ENCODE measurements at places on chromosomes 5 and 9.

DNA sequence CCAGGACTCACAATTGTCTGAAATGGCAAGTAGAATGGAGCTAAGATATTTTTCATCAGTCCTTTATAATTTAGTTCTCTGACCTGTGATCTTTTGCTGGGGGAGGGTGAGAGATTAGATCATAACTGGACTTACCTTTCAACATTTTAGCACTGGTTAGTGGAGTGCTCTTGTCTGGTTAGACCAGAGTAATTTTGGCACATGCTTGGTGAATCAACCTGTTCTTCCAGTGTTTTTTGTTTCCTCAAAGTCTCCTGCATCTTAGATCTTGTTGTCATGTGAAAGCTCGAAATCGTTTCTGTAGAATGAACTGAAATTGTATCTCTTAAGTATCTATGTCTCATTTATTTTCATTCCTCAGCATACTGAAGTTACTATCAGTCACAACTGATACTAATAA, 122.4 kb downstream of the TLE4 start:
- no peak for DNase-seq

GRCh38 chr5:35149041-35149440, 81.2 kb downstream of the PRLR start:
- no peak for DNase-seq

DNA sequence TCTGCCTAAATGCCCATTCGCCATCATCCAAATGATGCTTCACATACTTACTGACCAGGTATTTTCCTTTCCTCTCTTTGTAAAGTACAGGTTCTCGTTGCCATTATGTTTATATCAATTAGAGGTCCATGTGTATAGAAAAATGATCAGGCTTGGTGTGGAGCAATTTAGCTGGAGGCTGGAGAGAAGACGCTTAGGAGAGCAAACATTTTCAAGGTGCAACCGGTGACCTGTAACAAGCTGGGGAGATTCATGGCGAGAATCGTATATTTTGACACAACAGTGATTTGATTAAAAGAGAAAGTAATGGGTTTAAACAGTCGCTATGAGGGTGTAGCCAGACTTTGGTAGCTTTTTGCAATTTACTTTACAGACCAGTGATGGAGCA, 170.9 kb upstream of the TBCA start:
- DNase-seq: no peak

DNA sequence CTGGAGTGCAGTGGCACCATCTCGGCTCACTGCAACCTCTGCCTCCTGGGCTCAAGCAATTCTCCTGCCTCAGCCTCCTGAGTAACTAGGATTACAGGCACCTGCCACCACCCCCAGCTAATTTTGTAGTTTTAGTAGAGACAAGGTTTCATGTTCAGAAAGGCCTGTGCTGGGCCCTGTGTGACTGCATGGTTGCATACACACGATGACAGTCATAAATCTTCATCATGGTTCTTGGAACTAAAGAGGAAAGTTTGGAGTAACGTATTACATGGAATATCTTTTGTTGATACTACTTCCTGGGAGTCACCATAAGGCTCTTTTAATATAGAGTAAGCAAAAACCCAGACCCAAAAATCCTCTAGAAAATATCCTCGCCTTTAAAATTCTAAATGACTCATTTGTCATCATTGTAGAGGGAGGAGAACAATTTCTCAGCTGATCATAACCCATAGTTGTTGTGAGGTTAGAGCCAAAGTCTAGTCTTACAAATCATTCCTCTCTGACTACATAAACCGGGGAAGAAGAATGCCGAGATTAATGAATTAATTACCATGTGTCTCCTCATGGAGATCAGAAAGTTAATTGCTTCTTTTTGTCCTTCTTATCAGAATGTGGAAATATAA, 47.0 kb downstream of the KLF9 start:
- no peak for DNase-seq

- no peak for DNase-seq
Observed at GRCh38 chr5:56671571-56671970, 143.8 kb upstream of the MAP3K1 start.

GRCh38 chr5:32004404-32004803, 169.7 kb downstream of the GOLPH3 start:
- DNase-seq: no peak

DNA sequence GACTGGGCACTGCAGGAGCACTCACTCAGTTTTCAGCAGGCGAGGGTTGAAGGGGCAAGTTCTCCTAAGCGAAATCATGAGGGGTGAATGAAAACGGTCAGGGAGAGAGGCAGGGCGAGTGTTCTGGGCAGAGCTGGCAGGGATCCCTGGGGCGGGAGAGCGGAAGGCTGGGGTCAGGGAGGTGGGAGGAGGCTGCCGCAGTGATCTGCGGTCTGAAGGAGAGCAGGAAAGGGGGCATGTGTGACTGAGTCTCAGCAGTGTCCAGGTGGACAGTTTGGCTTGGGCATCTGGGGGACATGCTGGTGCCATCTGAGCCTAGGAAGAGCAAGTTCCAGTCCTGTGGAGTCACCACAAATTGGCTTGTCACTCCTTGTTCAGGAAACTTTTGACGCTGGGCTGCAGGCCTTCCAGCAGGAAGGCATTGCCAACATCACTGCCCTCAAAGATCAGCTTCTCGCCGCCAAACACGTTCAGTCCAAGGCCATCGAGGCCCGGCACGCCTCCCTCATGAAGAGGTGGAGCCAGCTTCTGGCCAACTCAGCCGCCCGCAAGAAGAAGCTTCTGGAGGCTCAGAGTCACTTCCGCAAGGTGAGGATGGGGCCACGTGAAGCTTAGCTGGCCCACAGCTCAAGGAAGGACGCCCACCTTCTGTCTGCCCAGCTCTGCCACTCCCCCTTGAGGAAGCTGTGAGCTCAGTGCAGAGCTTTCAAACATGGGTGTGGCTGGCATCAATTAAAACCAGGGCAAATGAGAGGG, 31.1 kb downstream of the DYNC2I2 start:
- no peak for DNase-seq

DNA sequence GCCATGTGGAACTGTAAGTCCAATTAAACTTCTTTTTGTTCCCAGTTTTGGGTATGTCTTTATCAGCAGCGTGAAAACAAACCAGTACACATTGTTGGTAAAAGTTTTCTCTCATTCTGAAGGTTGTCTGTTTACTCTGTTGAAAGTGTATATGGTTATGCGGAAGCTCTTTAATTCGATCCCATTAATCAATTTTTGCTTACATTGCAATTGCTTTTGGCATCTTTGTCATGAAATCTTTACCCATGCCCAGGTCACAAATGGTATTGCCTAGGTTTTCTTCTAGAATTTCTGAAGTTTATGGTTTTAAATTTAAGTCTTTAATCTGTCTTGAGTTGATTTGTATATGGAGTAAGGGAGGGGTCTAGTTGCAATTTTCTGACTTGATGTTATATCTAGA, 1901.9 kb downstream of the MAT2B start:
- no peak for DNase-seq

- no peak for DNase-seq
Observed at GRCh38 chr9:38020151-38021076, 48.6 kb downstream of the SHB start.

DNA sequence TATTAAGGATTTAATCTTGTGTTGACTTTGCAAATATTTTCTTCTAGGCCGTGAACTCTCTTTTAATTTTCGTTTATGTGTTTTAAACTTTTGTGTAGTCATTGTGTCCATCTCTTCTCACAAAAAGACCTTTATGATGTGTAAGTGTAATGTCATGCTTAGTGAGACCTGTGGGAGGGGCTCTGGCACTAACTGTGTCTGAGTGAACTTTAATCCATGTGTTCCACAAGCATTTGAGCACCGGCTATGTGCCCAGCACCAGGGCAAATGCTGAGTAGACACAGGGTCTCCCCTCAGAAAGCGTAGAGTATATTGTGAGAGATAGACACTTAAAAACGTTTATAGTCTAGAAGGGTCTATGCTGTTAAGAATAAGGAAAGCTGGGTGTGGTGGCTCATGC, 272.6 kb upstream of the TUT7 start:
- no peak for DNase-seq

DNA sequence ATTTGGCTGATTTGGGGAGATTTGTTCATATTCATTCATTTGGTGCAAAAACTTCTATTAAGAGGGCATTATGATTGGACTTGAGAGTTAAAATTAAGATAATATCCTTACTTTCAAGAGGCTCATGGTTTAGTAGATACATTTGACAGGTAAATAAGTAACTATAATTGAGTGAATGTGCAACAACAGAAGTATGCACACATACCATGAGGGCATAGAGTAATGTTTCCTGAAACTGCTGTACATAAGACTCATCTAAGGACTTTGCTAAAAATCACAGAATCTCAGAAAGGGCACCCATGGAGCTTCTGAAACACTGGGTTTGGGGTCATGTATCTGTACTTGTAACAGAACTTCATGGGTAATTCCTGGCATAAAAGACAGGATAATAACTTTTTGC, 70.1 kb upstream of the PPP2R2B start:
- no peak for DNase-seq

DNA sequence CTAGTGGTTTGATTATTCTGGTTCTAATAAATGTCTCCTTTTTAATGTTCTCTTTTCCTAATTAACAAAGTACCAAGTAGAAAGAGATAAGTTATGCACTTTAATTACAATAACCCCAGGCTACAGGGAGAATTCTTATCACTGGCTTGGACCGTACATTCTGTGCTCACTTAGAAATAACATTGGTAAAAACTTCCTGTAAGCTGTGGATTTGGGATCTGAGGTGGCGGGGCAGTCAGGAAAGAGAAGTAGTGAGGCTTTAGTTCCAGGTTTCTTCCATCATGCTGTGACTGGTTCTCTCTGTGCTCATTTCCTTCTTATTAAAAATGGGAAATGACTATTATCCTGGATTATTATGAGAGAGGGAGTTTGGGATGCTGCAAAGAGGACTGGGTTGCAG, 142.0 kb downstream of the EGFLAM start:
- no peak for DNase-seq

GRCh38 chr9:137030538-137031527, 1.1 kb downstream of the FUT7 start:
- DNase-seq: peak; percentile 52

DNA sequence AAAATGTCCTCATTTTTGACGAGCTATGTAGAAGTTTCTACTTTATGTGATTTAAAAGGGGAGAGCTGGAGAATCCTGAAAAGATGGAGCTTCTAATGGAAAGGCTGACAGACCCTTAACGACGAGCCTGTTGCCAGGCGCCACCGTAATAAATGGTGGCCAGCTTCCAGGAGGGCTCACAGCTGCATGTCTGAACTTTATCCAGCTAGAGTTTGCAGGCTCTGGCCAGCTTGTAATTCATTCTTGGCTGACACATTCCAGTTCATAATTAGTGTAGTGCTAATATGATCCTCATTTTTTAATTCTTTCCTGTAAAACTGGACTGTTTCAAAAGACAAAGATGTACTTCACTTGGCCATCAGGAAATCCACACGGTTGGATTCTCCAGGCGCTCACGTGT, 246.7 kb downstream of the GAS1 start:
- no peak for DNase-seq

- DNase-seq: peak; percentile 4
Observed at GRCh38 chr9:111720174-111720573, 58.8 kb downstream of the GNG10 start.

DNA sequence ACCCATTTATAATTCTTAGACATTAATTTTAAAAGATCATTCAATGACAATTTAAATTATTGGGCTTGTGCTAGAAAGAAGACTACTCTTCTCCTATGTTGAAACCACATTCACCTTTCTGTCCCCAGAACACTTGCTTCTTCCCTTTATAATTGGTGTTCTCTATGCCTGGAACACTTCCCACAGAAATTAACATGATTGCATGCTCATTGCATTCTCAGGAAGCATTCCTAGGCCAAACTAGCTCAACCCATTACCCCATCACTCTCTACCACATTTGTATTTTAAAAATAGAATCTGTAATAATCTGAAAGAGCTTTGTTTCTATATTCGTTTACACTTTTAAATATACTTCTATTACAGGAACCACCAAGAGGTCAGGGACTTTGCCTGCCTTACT, 184.7 kb downstream of the MEF2C start:
- no peak for DNase-seq

DNA sequence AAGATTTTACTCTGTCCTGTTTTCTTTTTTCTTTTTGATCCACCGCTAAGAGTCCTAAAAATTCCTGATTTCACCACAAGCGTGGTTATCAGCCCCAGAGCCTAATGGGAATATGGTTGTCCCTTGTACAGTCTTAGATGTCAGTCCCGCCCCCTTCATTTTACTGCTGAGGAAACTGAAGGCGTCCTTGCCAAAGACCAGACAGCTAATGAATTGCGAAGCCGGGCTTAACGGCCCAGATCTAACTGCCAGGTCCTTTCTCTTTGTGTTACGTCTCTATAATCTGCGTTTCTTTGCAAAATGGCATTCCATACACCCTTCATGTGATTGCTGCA, 497 bp downstream of the NSA2 start:
- DNase-seq: peak; percentile 31

DNA sequence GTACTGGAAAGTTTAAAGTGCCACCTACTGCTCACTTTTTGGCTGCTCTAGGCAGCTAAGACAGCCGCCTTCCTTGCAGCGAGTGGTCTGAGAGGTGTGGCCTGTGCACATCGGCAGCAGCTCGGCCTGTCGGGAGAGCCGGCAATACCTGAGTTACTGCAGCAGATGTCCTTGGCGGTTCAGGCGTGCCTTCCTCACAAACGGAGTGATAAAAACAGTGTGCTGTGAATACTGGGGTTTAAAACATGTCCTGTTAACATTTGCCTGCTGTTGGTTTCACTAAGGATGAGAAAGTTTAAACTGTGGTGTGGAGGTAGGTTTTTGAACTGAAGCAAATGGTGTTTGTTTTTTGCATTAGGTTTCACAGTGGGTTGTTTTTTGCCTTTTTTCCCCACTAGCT, 12.9 kb downstream of the TRAF2 start:
- no peak for DNase-seq

GRCh38 chr9:97737429-97737828, 40.3 kb upstream of the XPA start:
- DNase-seq: no peak

DNA sequence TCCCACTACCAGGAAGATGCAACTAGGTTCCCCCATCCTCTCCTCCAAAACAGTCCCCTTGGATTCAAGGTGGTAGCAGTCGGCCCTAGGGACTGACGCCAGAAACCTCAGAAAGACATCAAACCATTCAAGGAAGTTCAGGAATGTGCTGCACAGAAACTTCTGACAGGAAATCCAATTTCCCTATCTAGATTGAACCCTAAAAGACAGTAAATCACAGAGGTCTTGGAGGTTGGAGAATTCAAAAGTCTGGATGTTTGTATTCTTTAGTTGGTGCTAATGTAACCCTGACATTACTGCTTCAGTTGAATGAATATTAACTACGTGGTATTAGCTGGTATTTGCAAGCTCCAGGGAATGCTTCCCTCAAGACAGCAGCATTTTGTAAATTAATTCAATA, 125.3 kb downstream of the SYK start:
- DNase-seq: no peak

- no peak for DNase-seq
Observed at GRCh38 chr5:31124651-31125305, 68.7 kb upstream of the CDH6 start.
